D721Med (cell line): ENCODE measurements at places on chromosomes 1 and 21.

DNA sequence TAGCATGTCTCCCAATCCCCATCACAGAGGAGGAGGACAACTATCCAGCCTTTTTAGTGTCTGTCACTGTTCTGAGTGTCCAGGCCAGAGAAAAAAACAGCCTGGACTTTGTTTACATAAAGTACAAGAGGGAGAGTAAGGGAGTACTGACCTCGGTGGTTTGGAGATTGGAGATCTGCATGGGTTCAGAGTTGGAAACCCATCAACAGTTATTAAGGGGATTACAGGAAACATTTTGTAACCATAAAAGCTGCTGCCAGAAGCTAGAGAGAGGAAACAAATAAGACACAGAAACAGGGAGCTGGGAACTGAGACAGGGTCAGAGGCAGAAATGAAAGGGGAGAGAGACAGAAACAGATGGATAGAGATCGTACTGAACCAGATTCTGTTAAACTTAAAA, 131.5 kb upstream of the CTTNBP2NL start:
- no peak for DNase-seq

DNA sequence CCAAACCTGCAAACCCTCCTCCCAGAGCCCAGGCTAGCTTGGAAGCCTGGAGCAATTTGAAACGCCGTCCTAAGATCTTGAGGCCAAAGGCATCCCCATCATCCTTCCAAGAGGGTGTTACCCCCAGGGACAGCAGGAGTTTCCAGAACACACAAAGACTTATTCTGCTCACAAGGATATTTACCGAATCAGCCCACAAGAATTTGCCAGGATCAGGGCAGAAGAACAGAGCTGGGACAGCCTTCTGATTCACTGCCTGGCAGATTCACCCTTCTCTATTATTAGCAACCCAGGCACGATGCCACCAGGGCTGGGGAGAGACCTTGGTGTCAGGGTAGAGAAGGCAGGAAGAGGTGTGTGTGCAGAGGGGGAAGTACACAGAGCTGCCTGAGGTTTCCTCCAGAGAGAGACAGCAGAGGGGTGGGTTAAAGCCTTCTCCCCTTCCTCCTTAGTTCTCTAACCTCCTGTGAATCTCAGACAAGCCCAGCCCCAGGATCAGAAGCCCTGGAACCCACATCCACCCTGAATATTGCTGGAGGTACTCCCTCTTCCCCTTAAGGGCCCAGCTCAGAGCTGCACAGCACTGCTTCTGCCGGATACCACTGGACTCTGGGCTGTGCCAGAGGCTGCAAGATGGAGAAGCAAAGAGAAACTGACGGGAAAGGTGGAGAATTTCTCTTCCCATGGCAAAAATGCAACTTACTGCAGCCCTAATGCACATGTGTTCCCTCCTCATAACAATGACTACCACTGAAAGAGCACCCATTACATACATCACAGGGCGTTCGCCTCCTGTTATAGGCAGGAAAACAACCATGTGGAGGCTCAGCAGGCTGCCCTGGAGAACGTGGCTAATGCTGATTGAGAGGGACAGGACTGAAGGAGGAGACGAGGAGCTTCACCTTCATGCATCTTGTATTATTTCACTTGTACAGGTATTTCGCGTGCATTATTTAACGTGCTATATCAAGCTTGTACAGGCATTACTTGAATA, 61.8 kb downstream of the ITPKB start:
- DNase-seq, result no peak

GRCh38 chr1:161089251-161089924, at the start of gene NECTIN4:
Gene NECTIN4, minus strand, starts transcription at chr1:161089558. Its CDS starts 262 bp downstream, at chr1:161089296.
- DNase-seq, result no peak

DNA sequence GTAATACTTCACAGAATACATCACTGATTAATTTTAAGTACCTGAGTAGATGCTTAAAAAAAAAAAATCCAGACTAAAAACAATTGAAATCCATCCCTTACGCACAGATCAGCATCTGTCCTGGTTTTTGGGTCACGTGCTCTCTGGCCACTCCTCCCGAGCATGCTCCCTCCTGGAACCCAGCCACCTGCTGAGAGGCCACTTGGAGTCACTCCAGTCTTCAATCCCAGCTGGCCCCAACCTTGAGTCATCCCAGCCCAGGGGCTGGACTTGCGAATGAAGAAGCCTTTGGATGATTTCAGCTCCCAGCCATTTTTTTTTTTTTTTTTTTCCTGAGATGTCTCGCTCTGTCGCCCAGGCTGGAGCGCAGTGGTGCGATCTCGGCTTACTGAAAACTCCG, 8.9 kb downstream of the MAP1LC3C start:
- DNase-seq, result no peak

GRCh38 chr1:243253926-243254232, 1.2 kb downstream of the CEP170 start:
- DNase-seq, result no peak

DNA sequence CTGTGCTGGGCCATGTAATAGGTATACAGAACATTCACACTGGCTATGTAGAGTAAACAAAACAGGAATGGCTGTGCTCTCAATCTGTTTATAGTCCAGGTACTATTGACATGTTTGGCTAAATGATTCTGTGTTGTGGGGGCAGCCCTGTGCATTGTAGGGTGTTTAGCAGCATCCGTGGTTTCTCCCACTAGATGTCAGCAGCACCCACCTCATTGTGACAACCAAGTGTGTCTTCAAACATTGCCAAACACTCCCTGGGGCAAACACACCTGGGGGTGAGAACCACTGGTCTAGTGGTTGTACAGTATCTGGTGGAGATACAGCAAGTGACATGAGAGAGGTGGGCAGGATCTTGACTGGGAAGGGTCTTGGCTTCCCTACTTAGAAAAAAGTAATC, 80.4 kb upstream of the SPATA6 start:
- no peak for DNase-seq

DNA sequence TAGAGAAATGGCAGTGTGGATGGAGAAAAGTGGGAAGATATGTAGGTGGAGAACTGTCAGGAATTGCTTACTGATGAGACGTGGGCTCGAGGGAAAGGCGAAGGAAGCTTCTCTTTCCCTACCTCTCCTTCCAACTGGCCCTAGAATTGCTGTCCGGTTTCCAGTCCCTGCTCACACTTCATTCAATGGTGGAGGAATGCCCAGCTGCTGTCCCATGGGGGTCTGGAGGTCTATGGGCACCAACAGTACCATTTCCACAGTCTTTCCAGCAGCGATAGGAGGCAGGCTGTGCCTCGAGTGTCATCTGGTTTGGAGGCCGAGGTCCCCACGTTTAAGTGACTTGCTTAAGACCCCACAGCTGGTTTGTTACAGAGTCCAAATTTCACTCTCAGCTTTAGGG, 31.5 kb upstream of the CD1D start:
- DNase-seq, result no peak

- no peak for DNase-seq
Measured at GRCh38 chr1:15799004-15799867, 8.2 kb downstream of the UQCRHL start.

DNA sequence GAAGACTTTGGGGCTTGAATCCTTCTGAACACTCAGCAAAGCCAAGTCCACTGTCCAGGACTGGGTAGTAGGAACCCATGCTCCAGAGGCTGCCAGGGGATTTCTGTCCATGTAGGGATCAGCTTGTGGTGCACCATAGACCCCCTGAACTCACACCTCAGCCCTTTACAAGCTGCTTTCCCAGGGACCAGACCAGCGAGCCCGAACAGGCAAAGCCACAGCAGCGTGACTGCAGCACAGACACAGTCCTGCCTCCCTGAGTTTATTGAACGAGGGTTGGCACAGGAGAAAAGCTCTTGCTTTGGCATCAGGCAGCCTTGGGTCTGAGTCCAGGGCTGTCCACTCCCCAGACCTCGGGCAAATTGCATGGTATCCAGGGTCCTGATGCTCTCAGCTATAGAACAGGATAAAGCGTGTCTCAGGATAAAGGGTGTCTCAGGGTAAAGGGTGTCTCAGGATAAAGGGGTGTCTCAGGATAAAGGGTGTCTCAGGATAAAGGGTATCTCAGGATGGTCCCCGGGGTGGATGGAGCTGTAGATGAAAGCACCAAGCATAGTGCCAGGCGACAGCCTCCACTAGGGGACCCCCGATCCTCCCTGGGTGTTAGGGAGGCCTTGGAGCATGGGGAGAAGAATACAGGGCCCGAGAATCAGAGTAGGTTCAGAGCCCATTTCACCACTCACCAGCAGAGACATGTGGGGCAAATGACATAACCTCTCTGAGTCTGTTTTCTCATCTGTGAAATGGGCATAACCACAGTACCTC, 648.8 kb downstream of the NPHP4 start:
- no peak for DNase-seq

GRCh38 chr1:182404781-182405180, 4.3 kb upstream of the TEDDM1 start:
- DNase-seq, result no peak

DNA sequence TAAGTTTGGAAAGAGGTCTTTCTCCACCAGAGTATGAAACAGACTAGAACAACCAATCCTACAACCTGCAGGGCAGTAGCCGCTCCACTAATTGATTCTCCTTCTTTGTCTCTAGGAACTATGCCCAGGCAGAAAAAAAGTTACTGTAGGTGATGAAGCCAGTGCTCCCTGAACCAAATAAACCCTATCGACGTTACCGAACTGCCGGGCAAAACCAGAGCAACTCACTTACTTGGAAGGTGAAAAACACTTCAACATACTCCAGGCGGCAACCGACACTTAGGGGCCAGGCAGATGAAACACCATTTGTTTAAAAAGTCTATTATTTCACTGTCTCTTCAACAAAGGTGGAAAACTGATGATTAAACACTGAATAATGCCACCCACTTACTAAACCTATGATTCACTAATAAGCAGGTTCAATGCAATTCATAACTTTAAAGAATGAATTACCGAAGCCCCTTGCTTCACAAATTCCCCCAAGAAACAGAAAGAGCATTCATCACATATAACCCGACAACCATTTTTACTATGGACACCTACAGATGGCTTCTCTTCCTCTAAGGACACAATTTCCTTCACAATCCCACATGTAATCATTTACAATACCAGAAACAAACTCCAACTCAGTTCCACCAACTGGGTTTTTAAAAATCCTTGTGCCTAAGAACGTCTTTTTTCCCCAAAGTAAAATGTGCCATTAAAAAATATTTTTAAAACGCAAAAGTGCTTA, 1.6 kb downstream of the NRIP1 start:
- DNase-seq, result no peak
